ENCODE measurements at places on chromosomes 1 and 21. TPM values are rescaled to one million over a fixed set of nuclear protein-coding genes. Genes with fewer than 3 reads are reported as not detected.
A peak's percentile ranks its signal among the peaks of the same experiment; 100 is the strongest.

DNA sequence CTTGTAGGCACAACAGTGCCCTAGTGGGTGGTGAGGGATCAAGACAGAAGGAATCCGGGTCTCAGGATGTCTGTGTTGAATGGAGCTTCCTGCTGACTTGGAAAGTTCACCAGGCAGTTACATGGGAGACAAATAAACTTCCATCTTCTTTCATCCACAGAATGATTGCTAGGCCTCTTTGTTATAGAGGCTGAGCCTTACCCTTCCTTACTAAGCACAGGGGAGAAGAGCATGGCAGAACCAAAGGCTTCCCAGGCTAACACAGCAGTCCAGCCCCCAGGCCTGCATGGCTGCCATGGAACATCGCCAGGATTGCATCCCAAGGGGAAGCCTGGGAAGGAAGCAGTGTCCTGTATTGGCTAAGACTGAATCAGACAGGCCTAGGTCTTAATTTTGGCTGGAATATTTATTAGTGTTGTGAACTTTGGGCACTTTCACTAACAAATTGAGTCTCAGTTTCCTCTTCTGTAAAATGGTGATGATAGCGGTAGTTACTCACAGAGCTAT lies 18.7 kb downstream of the HEYL start:
- DNase-seq = no peak

DNA sequence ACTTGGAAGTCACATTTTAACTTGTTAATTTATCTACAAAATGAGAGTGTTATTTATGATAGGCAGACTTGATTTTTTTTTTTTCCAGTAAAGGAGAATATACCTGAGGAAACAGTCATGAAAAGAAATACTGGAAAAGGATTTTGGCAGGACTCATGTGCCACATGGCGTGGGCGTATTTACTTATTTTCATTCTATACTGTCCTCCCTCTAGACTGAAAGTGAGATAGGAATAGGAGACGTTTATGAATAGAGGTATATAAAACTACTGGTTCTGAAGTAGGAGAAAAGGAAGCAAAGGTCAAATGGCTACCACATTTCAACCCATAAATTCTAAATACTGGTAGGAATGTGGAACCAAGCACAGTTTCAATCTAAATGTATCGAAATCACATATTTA lies 94.8 kb upstream of the MPC2 start:
- DNase-seq = no peak

The CHIA gene
- not detected for total RNA-seq

The CLDN17 gene
- not detected for total RNA-seq

DNA sequence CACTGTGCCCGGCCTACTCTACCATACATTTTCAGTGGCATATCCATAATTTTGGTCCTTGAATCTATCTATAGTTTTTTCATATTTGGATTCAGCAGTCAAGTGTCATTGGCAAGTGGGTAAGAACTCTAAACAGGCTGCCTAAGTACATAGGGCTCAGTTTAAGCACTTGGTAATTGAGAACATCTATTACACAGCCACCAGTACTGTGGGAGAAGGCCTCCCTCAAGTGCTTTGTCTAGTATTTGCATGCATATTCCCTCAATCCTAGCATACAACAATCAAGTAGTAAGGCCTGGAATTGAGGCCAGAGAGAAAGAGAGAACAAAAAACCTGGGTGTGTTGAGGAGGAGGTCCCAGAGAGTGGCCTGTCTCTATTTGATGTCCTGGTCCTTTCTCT lies 325.2 kb downstream of the USP25 start:
- DNase-seq = no peak

- no peak for DNase-seq
These were observed 41.8 kb upstream of the SLC16A1 start for GRCh38 chr1:112997781-112998180.

GRCh38 chr21:39182484-39183271 lies 573 bp downstream of the PSMG1 start:
- DNase-seq = no peak

DNA sequence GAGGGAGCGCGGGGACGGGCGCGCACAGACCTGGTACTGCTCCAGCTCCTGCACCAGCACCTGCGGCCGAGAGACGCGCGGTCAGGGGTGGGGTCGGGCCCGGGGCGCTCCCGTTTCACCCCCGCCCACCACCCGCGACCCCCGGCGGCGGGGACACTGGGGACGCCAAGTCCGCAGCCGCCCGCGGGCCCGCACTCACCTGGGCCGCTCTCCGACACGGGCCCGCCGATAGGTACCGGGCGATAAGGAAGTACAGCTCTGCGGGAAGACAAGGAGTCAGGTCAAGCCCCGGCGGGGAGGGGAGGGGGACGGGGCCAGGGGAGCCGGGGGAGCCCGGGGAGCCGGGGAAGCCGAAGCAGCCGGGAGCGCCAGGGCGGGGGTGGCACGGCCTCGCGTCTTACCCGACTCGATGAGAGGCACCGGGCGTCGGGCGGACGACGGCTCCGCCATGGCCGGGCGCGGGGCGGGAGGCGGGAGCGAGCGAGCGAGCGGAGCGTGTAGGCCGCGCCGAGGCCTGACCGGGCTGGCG lies 326 bp downstream of the BRWD1 start:
- no peak for DNase-seq

GRCh38 chr1:40802742-40803113 lies 19.1 kb downstream of the KCNQ4 start:
- no peak for DNase-seq

The TPTE gene
- total RNA-seq = not detected

GRCh38 chr21:21159253-21159899 lies 161.2 kb downstream of the NCAM2 start:
- no peak for DNase-seq

The AMY2B gene
- total RNA-seq = 2.6 TPM

DNA sequence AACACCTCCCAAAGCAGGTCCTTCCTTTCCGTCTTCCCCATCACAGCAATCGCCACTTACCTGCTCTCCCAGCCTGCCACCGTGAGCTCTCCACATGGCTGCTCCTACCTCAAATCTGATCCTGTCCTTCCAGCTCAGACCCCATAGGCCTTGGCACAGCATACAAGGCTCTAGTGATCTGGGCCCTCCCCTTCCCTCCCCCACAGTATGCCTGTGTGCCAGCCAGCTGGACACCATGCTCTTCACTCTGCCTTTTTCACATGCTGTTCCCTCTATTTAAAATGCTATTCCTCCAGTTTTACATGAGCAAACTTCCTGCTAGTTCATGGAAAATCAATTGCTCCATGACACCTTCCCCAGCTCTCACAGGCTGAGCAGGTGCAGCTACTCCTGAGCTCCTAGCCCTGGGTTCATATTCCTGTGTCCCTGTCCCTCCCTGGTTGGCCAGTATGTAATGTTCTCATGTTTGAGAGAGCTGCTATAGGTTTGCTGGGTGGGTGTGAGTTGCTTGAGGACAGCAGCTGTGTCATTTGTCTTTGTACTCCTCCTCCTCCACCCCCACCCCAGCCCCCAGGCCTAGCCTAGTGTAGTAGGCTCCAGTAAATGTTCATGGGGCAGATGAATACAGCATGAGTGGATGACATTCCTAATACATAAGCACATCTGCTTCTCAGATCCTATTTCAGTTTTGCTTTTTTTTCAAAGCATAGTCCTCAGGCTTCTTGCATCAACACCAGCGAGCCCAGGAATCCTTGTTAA lies 6.3 kb upstream of the TNNT2 start:
- DNase-seq = peak; percentile 88

DNA sequence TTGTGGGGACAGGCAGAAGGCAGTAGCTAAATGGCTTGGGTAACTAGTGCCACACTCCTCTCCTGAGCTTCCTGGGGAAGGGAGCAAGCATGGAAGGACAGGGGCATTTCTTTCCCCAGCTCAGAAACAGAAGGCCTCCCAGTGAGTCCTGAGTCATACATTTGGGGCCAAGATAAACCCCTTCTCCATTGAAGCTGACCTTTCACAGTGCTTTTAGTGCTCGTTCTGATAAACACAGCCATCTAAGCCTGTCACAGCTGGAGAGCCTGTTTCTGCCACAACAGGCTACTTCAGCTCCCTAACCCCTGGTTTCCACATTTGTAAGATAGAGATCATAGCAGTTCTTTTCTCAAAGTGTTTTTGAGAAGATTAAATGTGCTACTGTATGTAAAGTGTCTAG lies 374.0 kb downstream of the LMX1A start:
- DNase-seq = no peak

DNA sequence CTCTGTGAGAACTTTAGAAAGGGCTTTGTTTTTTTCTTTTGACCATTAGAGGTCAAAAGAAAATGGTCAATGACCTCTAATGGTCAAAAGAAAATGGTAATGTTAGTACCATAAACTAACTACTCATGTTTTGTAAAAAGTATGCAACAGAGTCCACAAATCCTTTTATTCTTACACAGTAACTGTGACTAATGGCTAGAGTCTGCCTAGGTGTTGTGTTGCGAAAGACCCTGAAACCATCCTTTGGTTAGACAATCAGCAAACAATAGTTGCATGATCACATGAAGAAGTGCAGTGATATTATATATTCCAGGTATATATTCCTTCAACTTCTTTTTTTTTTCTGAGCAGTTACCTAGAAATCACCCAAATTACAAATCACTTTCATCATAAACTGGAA lies 40.9 kb downstream of the NEGR1 start:
- peak; percentile 60 for DNase-seq

The USF1 gene
- 38.5 TPM for total RNA-seq

- no peak for DNase-seq
These were observed 25.1 kb downstream of the GRHL3 start for GRCh38 chr1:24344090-24344742.

DNA sequence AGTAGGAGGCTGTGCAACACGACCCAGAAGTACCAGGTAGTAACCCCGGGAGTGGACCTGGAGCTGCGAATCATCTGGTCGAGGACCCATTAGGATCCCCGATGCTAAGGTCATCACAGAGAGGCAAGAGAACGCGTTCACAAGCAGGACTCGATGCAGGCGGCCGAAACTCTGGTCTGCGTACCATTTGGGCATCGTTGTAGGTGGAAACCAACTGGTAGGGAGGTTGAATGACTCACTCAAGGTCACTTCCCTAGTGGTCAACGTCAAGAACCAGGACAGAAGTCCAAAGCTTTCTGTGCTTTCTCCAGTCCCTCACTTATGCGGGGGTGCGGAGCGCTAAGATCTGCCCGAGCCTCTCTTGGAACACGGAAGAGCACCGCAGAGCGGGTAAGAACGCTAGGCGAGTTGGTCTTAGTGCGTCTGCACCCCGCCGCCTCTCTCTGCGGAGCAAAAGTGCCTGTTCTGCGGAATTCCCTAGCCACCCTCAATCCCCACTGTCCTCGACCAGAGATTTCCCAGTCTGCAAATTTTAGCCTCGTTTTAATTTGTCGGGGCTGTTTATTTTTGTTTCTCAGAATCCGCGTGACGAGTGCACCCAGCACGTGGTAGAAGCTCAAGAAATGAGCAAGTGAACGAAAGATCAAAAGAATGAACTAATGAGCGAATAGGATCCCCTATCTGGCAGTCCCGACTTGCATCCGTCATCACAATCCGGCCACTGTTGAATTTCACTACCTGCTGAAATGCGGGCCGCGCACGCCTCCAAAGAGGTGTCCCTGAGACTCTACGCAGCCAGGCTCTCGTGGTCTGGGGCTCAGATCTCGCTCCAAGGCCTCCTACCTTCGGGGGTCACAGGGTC lies 12.2 kb downstream of the HLX start:
- DNase-seq = no peak

DNA sequence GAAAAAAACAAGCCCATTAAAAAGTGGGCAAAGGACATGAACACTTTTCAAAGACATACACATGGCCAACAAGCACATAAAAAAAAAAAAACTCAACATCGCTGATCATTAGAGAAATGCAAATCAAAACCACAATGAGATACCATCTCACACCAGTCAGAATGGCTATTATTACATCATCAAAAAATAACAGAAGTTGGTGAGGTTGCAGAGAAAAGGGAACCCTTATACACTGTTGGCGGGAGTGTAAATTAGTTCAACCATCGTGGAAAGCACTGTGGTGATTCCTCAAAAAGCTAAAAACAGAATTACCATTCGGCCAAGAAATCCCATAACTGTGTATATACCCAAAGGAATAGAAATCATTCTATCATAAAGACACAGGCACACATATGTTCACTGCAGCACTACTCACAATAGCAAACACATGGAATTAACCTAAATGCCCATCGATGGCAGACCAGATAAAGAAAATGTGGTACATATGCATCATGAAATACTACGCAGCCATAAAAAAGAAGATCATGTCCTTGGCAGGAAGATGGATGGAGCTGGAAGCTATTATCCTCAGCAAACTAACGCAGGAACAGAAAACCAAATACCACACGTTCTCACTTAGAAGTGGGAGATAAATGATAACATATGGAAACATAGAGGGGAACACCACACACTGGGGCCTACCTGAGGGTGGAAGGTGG lies 70.1 kb downstream of the INTS7 start:
- no peak for DNase-seq

The RORC gene
- not detected for total RNA-seq

DNA sequence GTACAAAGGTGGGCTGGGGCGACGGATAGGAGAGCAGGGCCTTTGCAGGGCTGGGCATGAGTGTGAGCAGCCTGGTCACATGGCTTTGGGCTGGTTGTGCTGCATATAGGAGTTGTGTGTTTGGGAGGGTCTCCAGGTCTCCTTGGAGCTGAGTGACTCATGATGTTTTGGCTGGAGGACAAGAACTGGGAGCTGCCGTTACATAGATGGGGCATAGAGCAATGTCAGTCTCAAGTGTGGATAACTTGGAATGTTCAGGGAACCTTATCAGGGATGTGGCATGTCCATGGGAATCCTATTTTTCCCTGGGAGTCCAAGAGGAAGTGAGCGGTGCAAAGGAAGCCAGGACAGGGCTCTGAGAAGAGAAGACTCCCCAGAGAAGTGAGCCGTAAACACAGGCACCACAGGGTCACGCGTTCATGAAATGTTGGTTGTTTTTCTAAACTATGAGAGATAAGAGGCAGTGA lies 136.4 kb upstream of the KCNE2 start:
- DNase-seq = no peak

DNA sequence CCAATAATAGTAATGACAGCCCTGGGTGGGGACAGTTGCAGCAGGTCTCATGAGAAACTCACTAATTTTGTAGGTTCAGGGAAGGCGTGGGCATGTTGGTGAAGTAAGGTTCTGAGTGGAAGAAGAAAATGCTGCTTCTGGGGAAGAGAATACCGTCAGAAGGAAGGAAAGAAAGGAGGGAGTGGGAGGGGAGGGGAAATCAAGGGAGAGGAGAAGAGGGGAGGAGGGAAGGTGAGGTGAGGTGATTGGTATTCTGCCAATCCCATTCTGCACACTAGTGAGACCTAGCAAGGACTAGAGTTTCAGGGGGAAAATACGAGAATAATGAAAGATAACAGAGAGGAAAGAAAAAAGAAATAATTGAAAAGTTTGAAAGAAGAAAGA lies 32.4 kb upstream of the MGST3 start:
- no peak for DNase-seq
